CD4-positive, alpha-beta T cell (primary cell): ENCODE measurements at places on chromosomes 7 and 10.
A peak's percentile ranks its signal among the peaks of the same experiment; 100 is the strongest.

- no peak for DNase-seq
Observed at GRCh38 chr10:130495116-130495862, 359.1 kb downstream of the GLRX3 start.

DNA sequence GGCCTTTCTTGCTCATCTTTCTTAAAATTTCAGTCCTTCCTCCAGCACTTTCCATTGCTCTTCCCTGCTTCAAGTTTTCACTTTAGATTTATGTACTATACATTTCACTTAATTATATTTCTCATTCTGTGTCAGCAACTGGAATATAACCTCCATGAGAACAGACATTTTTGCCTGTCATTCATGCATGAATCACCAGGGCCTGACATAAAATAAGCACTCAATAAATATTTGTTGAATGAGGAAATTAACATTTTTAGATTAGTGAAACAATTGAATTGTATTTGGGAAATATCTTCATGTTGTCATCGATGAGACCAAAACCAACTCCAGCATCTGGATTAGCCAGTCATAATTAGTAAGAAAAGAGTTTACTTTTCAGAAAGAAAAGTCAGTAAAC lies 6.1 kb downstream of the SAMD9L start:
- DNase-seq: no peak

DNA sequence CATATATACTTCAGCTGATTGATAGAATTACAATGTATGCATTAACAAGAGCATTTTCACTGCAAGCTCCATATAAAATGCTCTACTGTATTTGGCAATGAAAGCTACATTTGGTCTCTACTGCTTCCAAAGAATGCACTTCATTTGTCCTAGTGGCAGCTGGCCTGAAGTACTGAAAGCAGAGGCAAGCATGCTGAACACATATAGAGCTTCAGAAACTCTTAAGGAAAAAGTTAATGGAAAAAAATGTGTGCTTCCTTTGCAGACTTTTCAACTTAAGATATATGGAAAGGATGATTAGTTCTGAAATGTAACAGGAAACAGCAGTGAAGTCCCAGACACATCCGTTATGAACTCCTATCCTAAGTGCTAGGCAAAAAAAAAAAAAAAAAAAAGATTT lies 537.1 kb upstream of the POM121L12 start:
- DNase-seq: no peak

DNA sequence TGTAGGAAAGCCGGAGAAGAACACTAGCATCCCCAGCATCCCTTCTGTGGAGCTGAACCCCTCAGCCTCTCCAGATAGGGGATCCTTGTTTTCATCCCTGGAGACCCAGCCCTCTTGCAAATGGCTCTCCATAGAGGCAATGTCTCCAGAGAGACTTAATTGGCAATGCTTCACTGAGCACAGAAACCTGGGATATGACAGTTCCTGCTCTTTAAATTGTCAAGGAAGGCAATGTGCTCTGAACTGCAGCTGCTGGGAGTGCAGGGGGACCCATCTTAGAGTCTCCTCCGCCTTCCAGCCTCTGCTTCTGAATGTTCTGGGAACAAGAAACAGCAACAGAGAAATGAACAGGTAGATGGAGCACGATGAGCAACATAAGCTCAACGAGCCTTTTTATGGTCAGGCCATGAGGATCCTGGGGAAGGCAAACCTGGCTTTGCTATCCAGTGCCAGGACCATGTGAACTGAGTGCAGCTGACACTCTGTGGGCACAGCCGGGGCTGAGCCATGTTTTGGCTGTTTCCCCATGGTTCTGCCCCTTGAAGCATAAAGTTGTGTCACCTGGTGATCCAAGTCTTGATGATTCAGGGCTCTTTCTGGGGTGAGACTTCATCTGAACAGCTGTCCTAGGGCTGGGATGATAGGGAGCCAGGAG lies 481.0 kb downstream of the PLXNA4 start:
- no peak for DNase-seq

DNA sequence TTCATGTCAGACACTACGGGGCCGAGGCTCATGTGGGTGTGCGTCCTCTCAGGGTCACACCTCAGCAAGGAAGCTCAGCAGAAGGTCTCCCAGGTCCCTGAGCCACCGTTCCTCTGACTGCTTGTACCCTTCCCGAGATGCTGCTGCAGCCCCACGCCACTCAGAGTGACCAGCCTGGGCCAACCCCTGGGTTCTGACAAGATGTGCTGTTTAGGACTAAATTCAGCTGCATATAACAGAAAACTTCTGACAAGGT lies 512.5 kb downstream of the DNAJB6 start:
- DNase-seq: no peak

GRCh38 chr10:117413928-117414618 lies 38.8 kb upstream of the PDZD8 start:
- DNase-seq: no peak

DNA sequence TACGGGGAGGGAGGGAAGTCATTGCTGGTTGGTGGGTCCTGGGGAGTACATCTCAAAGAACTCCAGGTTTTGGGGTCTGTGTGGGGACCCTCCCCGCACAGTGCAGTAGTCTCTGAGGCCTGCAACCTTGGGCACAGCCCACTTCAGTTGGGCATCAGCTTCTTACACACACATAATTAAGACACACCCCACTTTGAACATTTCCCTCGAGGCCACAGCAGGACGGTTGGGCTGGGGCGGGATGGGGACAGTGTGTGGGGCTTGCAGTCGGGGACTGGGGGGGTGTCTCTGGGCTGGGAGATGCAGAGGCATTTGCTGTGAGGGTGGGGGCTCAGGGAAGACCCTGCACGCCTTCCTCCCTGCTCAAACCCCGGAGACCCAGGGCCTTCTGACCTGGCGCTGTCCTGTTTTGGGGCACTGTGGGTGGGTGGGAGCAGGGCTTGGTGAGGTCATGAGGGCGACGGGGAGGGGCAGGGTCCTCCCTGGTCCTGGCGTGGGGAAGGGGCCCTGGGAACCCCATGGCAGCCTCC lies 1.3 kb downstream of the LFNG start:
- DNase-seq: no peak

- no peak for DNase-seq
Observed at GRCh38 chr10:70232859-70233108, 445 bp downstream of the PPA1 start.

DNA sequence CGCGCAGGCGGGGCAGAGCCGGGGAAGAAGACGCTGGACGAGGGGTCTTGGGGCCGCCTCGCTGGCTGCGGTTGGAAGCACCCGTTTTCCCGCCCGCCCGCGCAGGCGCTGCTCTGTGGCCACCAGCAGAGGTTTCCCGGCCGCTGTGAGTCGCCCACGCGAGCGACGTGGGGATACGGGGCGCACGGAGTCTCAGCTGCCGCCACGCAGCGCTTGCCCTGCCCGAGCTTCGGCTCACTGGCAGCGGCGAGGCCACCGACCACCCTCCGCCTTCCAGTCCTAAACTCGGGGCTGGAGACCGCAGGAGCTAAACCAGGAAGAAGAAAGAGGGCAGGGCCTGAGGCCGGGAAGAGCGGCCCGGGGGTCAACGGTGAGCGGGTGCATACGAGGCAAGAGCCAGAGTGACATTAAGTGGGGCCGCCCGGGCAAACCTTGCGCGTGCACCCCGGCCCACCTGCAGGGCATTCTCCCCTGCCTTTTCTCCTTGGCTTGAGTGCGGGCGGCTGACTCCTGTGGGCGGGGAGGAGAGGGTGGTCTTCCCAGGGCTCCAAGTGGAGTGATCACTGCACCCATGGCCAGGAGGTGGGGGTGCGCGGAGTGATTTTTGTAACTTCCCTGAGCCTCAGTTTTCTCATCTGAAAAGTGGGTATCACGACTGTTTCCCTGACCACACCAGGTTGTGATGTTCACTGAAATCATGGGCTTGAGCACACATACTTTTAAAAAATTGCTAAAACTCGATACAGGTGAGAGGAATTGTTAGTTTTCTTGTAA lies 7.1 kb upstream of the EMX2 start:
- DNase-seq: no peak

DNA sequence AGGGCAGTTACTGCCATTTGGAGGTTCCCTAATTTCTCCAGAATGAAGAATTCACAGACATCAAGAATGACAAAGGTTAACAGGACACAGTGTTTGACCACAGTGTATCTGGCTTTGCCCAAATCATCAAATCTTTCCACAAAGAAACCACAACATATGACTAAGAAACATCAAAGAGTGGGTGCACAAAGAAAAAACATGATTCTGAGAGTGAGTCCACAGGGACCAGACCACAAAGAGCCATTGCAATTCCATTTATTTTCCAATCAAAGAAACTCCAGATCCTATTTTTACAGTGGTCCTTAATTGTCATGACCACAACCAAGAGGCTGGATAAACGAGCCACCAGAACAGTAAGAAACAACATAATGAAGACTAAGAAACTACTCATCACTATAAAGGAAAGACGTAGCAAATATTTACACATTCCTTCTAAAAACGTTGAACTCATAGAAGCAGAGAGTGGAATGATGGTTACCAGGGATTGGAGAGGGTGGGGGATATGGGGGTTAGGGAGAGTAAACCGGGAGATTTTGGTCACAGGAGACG lies 286.5 kb downstream of the DOCK4 start:
- no peak for DNase-seq

- no peak for DNase-seq
Observed at GRCh38 chr10:77391605-77392235, 245.9 kb downstream of the KCNMA1 start.

- DNase-seq: no peak
Observed at GRCh38 chr7:90391488-90391887, 11.8 kb upstream of the CLDN12 start.

DNA sequence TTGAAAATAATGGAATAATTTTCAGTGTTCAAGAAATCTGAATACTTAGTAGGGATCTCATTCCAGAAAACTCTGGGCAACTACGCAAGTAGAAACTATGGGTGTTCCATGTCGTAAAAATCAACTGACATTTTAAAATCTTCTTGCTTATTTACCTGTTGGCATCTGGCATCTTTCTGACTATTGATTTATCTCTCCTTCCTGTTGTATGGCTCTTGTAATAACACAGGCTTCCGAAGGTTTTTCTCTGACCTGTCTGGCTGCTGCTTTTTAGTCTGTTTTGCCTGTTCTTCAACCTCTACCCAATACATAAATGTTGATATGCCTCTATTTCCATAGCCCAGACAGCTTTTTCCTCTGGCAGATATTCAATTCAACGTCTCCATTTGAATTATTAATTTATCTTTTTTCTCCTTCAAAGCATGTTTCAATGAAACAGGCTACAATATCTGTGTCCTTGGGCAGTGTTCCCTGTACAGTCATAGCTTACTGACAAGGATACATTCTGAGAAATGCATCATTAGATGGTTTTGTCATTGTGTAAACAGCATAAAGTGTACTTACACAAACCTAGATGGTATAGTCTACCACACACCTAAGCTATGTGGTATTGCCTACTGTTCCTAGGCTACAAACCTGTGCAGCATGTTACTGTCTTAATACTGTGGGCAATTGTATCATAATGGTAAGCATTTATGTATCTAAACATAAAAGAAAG lies 105.9 kb upstream of the ETV1 start:
- DNase-seq: no peak

- peak; percentile 63 for DNase-seq
Observed at GRCh38 chr7:90621125-90621746, 25.1 kb downstream of the CDK14 start.

DNA sequence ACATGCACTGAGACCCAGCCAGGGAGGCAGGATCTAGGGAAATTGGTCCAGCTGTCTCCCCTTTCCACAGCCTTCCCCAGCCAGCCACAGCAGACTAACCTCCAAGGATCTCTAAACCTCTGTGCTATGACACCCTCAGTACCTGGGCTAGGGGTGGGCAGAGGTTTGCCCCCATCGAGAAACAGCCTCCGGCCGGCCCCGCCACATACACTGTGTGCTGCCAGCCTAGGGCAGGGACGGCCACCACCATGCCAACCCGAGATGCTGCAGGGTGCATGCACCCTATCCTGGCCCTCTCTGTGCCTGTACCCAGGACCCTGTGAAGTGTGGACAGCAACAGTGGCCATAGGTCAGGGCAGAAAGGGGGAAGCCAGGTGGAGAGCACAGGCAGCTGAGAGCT lies 58.1 kb downstream of the PARP12 start:
- DNase-seq: no peak

- DNase-seq: no peak
Observed at GRCh38 chr10:66519616-66520015, 406.2 kb upstream of the LRRTM3 start.
